Stimulated activated CD8-positive, alpha-beta memory T cell treated with anti-CD3 and anti-CD28 coated beads, Interleukin-12 subunit alpha, Interleukin-12 subunit beta, amount 100 ng/mL, for 1 hour (primary cell): ENCODE measurements at places on chromosomes 13 and 19.
A peak's percentile ranks its signal among the peaks of the same experiment; 100 is the strongest.

GRCh38 chr19:35518313-35518712, 4.9 kb upstream of the DMKN start:
- no peak for DNase-seq

GRCh38 chr13:108915095-108915633, 285.8 kb downstream of the MYO16 start:
- no peak for DNase-seq

GRCh38 chr19:36819130-36819630, 19.0 kb downstream of the ZNF790 start:
- DNase-seq: no peak

DNA sequence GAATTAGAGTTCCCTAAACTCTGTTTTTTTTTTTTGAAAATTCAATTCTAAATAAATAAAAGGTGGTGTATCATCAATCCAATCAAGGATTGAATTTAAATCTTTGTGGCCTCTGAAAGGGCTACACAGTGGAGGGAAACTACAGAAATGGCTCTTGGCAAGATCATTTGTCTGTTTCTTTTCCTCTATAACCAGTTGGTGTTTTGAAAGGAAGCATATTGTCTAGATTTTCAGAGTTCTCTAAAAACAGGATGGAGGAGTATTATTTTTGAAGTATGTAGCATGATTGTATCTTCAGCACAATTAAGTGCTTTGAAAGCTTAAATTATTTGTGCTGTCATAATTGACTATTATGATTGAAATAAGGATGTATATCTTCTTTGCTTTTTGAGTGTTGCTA, 29.8 kb downstream of the WASF3 start:
- no peak for DNase-seq

DNA sequence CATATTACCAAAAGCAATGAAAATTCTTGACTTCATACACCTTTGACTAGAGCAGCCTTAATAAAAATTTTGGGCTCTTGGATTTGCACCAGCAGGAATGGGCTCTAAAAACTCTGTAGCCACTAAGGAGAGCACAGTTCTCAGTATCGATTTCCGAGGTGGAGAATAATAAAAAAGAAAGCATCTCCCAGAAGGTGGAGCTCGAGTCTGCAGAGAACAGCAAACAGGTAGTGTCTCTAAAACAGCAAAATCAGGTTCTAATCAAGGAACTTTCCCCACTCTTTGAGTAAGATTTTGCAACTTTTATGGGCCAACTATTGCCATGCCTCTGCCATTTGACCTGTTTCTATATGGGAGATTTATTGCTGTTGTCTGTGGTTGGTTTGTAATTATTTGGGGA, 258.7 kb upstream of the GPC6 start:
- DNase-seq: no peak

- DNase-seq: no peak
These were observed 41.4 kb upstream of the SERP2 start for GRCh38 chr13:44331912-44332851.

DNA sequence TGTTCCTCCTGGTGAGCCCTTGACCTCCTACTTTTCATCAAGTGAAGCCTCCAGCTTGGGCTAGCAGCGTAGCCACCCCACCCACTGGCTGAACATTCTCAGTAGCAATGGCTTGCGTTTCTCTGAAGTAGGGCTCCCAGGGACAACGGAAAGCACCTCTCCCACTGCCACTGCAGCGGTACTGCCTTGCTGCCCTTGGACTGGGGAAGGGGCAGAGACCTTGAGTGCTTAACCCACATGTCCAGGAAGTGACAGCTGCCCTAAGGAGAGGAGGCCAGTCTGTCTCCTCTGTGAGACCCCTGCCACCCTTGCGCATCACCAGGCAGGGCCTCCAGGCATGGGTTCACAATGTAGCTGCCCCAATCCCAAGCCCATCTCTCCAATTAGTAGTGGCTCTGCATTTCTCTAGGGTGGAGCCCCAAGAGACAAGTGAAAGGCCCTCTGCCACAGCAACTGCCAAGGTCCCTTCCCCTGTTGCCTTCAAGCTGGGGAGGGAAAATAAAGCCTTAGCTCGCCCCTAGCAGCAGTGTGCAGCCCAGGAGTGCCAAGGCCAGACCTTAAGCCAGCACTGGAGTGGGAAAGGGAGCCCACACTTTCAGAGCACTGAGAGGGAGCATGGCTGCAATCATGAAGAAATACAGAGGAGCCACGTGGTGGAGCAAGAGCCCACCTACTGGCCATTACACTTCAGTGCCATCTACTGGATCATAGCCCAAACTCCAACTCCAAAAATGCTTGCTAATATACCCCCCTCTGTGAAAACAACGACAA, 175.9 kb upstream of the TRPC4 start:
- DNase-seq: no peak

- DNase-seq: no peak
These were observed 302.8 kb downstream of the FOXO1 start for GRCh38 chr13:40363653-40364052.

DNA sequence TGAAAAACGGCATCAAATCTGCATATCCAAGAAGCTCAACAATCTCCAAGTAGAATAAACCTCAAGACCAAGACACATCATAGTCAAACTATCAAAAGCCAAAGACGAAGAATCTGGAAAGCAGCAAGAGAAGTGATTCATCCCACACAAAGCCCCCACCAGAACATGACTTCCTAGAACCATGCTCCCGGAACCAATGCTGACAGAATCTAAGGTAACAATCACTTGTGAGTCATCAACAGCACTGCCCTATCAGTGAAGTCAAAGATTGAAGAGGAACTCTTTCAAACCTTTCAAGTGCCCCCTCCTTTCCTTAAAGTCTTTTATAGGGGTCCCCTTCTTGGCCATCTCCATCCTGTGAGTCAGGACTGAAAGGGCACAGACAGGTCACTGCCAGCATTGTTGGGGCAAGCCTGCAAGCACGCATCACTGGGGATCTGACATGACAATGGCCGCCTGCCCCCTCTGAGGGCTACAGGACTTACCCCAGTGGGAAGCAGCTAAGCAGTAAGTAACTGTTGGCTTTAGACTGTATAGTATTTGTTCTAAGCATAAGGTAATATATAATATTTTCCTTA, at the start of gene CCDC70:
CCDC70 (plus strand) TSS at position 247 of the 578 bp plus-strand sequence. CDS start 3,443 bp downstream, outside the sequence.
- DNase-seq: no peak

DNA sequence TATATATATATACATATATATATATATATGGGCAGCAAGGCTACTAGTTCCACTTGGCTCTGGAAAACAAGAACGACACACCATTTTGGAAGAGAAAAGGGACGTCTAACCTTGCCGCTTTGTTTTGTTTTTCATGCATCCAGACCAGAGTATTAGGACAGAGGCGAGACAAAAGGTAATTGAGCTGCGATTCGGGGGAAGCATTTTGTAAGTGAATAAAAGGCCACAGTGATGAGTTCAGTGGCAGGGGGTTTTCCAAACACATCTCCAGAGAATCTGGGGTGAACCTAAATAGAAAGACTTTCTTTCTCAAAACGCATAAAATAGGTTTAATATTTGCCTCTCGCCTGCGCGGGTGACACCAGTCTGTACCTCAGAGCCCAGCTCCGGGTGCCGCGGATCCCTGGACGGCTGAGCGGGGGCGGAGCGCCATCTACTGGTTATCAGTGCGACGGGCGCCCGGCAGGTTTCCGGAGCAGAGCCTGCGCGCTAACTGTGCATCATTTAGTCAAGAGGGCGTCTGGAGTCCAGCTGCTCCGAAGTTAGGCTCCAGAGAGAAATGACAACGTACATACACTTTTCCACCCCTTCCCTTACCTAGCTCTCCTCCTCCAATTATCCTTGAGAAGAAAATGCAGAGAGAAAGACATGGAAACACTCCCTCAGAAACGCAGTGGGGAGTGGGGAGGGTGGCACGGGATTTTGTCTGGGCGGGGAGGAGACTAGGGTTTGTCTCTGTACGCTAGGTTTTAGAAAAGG, 262.3 kb downstream of the TBC1D4 start:
- DNase-seq: peak; percentile 77

DNA sequence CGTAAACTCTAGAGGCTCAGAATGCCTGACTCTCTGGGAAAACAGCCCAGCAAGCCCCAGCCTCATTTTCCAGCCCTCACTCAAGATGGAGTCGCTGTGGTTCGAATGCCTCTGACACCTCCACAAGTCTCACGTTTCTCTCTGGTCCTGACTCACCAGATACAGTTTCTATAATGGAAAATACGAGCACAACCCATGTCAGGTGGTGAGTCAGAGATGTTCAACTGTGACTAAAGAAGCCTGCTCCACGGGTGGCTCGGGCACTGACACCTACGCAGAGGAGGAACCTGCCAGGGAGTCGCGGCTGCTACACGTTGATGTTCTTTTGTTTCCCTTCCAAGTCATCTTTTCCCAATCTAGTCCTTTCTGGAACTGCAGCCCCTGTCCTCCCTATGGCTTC, 87.1 kb upstream of the STK24 start:
- DNase-seq: no peak

DNA sequence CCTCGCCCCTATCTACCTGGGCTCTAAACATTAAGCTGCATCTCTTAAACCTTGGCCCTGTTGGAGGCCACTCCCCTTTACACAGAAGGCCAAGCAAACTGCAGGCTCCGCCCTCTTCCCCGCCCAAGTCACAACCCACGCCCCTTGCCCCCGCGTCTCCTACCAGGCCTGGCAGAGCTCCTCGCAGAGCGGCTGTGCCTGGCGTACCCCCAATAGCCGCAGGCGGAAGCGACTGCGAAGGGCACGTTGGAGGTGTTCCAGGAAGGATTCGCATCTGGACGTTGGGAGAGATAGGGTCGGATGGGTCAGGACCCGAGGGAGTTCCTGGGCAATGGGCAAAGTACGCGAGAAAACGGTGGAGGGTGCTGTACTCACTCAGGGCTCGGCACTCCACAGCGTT, 5.9 kb downstream of the RTBDN start:
- no peak for DNase-seq

- DNase-seq: no peak
These were observed 5.7 kb upstream of the TNFSF13B start for GRCh38 chr13:108263621-108264355.

- DNase-seq: no peak
These were observed 8.7 kb downstream of the SIGLECL1 start for GRCh38 chr19:51259348-51260245.

- no peak for DNase-seq
These were observed 125.0 kb upstream of the NBEA start for GRCh38 chr13:34816908-34817665.

DNA sequence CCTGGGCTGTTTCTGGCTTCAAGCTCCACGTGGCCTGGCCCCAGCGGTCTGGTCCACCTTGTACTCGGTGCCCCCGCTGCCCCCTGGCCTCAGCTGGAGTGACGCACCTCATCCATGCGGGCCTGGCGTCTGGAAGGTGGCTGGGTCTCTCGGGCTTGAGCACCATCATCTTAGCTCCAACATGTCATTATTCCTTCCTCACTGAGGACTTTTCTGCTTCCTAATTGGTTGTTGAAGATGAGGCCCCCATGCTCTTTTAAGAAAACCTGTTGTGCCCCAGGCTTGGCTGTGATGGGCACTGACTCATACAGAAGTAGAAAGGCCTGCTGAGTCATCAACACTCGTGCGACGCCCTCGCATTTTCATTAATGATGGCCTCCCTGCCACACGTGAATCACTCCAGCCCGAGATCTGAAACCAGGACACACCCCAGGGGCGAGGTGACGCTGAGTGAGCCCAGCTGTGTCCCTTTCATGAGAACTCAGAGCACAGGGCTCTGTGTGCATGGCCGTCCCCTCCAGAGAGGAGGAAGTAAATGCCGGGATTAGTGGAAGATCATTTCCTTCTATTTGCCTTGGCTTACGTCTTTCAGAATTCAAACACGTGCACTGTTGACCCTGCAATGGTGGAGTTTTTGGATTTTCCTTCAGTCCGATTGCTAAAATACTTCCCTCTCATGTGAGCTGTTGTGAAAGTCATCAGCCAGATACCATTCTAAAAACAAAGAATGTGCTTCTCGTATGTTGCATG, 14.0 kb upstream of the GJA3 start:
- DNase-seq: peak; percentile 33

- no peak for DNase-seq
These were observed 8.8 kb downstream of the FZR1 start for GRCh38 chr19:3514930-3515329.

DNA sequence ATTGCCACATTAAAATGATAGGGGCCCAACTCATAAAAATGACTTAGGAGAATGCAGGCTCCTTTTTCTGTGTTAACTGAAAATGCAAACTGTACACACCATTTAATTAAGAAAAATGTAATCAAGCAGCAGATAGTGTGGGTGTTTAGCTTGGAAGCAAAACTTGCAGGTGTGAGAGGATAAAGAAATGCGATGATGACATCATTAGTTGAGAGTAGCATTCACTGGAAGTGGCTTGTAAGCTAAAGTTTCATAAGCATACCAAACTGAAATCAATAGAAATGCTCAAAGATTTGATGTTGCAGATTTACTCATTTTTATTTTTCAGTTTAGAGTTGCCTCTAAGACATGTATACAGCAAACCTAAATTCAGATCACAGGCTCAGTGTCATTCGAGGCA, 86.6 kb downstream of the PRR20E start:
- no peak for DNase-seq

DNA sequence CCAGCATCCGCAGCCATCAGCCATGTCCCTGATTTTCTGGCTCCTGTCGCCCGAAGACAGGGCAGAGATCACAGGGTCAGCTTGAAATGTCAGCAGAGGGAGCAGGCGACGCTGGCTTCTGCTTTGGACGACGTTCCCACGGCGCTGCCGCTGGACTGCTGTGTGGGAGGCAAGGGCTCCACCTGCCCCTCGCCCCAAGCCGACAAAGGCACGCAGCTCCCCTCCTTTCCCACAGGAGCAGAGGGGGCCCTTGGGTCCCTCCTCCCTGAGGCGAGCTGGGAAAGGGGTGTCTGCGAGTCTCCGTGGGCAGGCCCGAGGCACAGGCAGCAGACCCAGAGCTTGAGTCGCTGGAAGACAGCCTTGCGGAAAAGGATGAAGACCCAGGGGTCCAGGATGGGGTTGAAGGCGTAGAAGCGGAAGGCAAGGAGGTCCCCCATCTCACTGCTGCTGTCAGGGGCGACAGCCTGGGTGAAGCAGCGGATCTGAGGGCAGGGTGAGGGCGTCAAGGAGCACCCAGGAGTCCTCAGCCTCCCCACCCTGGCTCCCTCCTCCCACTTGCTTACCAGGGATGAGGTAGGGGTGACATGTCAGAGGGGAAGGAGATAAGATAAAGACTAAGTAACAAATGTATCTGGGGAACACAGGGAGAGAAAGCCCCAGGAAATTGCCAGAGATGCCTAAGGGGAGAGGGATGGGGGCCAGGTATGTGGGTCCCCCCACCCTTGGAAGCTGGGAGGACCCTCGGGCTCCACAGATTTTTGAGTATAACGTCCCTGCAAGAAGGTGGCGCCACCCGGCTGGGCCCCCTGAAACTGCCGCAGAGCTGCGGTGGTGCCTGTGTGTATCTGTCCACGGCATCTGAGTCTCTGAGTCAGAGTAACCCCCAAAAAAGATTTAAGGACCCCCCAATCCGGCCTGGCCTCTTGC, 3.4 kb downstream of the PTGIR start:
- no peak for DNase-seq

DNA sequence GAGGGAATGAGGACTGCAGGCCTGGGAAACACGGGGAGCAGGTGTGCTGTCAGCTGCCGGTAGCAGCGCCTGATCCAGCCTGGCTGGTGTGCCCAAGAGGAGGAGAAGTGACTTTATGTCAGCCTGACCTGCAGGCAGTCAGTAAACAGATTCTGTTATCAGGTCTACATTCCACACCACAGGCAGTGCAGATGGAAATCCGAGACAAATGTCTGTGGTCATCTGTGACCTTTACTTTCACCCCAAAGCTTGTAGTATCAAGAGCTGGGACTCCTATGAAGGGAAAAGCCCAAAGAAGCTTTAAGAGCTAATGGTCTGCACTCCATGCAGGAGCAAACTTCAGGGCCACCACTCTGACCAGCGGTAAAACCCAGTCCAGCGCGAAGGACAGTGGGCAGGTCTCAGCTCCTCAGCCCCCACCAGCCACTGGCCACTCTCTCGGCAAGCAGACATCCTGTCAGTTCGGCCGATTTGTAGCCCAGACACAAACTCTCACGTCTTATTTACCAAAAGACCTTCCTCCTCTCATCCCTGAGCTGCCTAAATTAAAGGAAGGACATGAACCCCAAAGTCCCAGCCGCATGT, 7.7 kb downstream of the EPS15L1 start:
- no peak for DNase-seq
